Spinal cord (tissue), 10 donors: ENCODE measurements at places on chromosomes 2 and 18.

- H3K4me3 ChIP-seq = no peak overlapping the region
- no peaks in the 10 kb centered on the region for H3K36me3 ChIP-seq
- no peak overlapping the region for H3K27ac ChIP-seq
- no peaks in the 10 kb centered on the region for H3K4me1 ChIP-seq
- H3K27me3 ChIP-seq = no peaks in the 10 kb centered on the region
Measured at GRCh38 chr2:168571061-168571460, 115.0 kb downstream of the CERS6 start.

GRCh38 chr2:234081970-234082822, 31.7 kb downstream of the SPP2 start:
- H3K36me3 ChIP-seq = no peaks in the 10 kb centered on the region
- H3K27me3 ChIP-seq = no peaks in the 10 kb centered on the region
- no peaks in the 10 kb centered on the region for H3K4me1 ChIP-seq
- no peak overlapping the region for H3K27ac ChIP-seq
- DNase-seq = no peak

GRCh38 chr2:117335967-117336366, 478.5 kb upstream of the DDX18 start:
- H3K4me3 ChIP-seq = no peak overlapping the region
- H3K36me3 ChIP-seq = no peaks in the 10 kb centered on the region
- H3K27ac ChIP-seq = no peak overlapping the region
- DNase-seq = no peak

- no peak overlapping the region for H3K4me3 ChIP-seq
- H3K36me3 ChIP-seq = no peaks in the 10 kb centered on the region
- no peaks in the 10 kb centered on the region for H3K4me1 ChIP-seq
- DNase-seq = no peak
- H3K27me3 ChIP-seq = no peaks in the 10 kb centered on the region
Measured at GRCh38 chr2:180670302-180671003, 310.0 kb upstream of the UBE2E3 start.

- H3K27me3 ChIP-seq = no peaks in the 10 kb centered on the region
- no peaks in the 10 kb centered on the region for H3K4me1 ChIP-seq
- H3K36me3 ChIP-seq = peaks cover 3% of the 10 kb centered on the region
- no peak overlapping the region for H3K4me3 ChIP-seq
Measured at GRCh38 chr2:179125404-179125803, 75.5 kb upstream of the CCDC141 start.
